Osteocyte (in vitro differentiated cells): ENCODE measurements at places on chromosomes 4 and X.
A peak's percentile ranks its signal among the peaks of the same experiment; 100 is the strongest.

DNA sequence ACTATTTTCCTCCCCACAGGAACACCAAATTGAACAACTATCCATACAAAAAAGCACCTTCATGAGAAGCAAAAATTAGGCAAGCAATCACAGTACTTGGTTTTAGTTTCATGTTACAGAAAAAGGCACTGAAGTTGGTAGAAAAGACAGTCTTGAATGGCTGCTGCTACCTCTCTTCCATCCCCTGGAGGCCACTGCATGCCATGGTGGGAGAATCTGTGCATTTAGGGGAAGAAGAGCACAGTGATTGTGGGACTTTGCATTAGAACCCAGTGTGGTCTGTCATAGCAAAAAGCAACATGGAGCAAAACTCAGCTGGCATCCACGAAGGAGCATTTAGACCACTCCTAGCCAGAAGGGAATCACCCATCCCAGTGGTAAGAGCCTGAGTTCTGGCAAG is 941.9 kb downstream of the PCDH18 start:
- no peak overlapping the region for H3K27ac ChIP-seq
- no peak overlapping the region for H3K4me3 ChIP-seq
- no peaks in the 10 kb centered on the region for H3K36me3 ChIP-seq
- H3K4me1 ChIP-seq, result peaks cover 4% of the 10 kb centered on the region
- DNase-seq, result no peak
- no peaks in the 10 kb centered on the region for H3K27me3 ChIP-seq

DNA sequence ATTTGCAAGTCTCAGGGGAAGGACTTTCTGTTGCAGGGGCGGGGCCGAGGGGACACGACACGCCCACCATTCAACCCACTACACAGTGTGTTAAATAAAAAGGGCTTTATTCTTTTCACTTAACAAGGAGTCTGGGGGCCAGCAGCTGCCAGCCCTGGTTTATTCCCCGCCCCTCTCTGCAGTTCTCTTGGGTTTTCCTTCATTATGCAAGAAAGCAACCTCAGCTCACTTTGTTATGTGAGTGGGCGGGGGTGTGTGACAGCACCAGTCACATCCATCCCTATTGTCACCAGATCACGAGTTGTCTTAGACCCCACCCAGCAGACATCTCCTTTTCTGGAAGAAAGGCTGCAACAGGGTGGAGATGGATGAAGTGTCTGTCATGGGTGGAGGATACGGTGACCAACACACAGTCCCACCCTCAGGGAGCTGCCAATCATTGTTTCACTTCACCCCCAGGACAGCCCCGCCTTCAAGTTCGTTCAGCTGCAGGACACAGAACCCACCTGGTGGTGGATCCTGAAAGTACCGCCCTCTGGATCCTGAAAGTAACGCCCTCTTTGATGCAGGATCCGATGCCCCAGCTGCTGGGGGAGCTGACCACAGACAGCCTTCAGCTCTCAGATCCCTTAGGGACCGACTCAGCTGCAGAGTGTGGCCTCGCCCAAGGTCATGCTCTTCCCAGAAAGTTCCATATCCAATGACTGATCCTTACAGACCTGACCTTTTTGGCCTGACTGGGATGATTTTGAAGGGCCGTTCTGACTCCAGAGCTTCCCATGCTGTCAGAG is 79.6 kb downstream of the SMIM20 start:
- H3K36me3 ChIP-seq, result no peaks in the 10 kb centered on the region
- H3K4me1 ChIP-seq, result peaks cover 1% of the 10 kb centered on the region
- no peaks in the 10 kb centered on the region for H3K27me3 ChIP-seq
- H3K27ac ChIP-seq, result no peak overlapping the region
- no peak for DNase-seq

- peak; percentile 64 for DNase-seq
- peaks cover 24% of the 10 kb centered on the region for H3K36me3 ChIP-seq
- no peaks in the 10 kb centered on the region for H3K27me3 ChIP-seq
- H3K4me3 ChIP-seq, result no peak overlapping the region
Measured at GRCh38 chr4:2832981-2833670, 10.5 kb upstream of the ADD1 start.

GRCh38 chr4:5905714-5906113 is 12.8 kb upstream of the CRMP1 start:
- no peak overlapping the region for H3K4me3 ChIP-seq
- peaks cover 43% of the 10 kb centered on the region for H3K27me3 ChIP-seq
- no peak overlapping the region for H3K27ac ChIP-seq
- H3K4me1 ChIP-seq, result no peaks in the 10 kb centered on the region
